ELR (cell line): ENCODE measurements at places on chromosomes 11 and 22.

- DNase-seq, result no peak
Measured at GRCh38 chr11:60890696-60891095, 15.7 kb downstream of the PRPF19 start.

- peak; percentile 92 for DNase-seq
Measured at GRCh38 chr22:22111267-22111751, 128.7 kb upstream of the TOP3B start.

DNA sequence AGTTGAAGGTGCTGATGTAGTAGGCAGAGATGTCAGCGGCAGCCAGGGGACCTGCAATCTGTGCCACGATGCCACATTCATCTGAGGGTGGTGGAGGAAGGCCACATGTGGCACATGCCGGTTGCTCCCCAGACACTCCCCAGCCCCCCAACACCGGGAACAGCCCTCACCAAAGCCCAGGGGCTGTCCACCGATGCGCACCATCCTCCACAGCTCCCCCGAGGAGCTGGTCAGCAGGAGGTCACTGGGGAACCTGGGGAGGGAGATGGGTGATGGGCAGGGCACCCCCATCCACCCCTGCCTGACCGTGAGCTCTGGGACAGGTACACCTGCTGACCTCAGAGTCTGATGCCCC lies 3.5 kb downstream of the CASTOR1 start:
- DNase-seq, result no peak

- DNase-seq, result no peak
Measured at GRCh38 chr11:80327956-80328614, 887.3 kb upstream of the TENM4 start.

DNA sequence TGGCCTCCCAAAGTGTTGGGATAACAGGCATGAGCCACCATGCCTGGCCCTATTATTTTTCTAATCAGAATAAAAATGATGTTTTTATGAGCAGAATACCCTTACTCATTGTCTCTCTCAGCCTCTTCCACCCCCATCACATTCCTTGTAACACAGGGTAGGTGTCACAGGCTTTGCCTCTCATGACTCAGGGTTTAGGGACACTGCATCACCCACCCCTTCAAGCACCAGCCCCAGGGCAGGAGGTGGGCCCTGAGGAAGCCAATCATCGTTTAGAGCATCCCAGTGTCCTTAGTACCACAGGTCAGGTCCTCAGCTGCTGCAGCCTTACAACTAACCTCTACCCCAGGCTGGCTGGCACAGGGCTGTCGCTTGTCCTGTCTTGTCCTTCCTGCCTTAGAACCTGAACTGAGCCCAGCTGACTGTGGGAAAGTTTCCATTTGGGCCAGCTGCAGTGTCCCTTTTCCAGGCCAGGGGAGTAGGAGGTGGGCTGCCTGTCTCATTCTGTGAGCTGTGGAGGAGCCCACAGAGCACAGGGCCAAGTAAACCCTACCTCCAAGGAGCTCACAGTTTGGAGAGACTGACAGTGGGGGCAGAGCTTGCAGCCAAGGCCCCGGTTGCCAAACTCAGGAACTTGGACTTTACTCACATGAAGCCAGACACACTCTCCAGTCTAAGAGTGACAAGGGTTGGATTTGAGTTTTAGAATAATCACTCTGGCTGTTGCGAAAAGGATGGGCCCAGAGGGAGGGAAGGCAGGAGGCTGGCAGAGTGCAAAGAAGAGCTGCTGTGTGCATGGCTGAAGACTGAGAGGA lies 19.5 kb upstream of the UVRAG start:
- peak; percentile 60 for DNase-seq

DNA sequence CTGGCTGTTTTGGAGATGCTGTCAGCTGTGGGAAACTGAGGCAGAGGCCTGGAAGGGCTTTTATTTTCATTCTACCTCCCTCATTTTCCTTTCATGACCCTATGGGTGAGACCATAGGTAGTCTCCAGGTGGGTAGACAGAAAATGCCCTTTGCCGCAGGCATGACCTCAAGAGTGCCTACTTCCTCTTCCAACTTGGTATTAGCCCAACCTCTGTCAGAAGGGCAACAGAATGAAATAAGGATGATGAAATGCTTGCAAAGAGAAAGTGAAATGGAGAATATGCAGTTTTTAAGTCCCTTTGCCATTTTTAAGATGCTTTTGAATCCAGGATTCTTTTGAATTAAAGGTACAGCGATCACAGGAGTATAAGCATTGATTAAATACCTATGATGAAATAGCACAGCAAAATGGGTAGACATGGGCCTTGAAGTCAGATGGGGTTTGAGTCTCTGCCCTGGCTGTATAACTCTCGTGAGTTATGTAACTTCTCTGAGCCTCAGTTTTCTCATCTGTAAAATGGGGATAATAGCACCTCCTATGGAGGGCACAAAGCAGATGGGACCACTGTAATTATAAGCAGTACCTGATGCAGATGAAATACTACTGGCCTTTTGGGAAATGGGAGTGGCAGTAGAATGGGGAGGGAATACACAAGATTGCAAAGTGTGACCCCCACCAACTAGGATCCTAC lies 3.7 kb downstream of the ASPHD2 start:
- no peak for DNase-seq

DNA sequence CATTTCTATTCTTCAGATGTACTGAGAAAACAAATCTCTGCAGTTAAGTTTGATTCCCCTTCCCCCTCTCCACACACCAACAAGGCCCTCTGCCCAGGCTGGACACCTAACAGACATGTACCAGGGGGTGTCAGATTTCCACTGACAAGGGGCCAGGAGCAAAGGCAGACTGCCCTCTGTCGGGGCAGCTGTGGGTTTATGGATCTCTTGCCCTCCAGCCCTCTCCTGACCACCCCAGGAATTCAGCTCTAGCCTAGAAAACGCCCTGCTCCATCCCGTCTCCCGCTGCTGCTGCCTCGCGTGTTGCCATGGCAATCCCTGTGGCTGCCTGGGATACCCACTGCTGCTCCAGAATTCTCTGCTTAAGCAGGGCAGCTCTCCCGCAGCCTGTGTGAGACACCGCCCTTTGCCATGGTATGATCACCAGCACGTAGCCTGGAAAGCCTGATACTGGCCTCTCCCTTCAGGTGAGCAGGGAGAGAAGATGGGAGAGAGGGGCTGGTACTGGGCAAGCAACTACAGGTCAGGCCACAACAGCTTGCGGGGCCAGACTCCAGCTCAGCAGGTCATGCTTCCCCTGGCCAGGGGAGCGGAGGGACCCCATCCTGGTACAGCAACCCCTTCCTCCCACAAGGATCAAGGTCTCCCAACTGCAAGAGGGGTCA lies 41.6 kb downstream of the BUD13 start:
- DNase-seq, result peak; percentile 10

DNA sequence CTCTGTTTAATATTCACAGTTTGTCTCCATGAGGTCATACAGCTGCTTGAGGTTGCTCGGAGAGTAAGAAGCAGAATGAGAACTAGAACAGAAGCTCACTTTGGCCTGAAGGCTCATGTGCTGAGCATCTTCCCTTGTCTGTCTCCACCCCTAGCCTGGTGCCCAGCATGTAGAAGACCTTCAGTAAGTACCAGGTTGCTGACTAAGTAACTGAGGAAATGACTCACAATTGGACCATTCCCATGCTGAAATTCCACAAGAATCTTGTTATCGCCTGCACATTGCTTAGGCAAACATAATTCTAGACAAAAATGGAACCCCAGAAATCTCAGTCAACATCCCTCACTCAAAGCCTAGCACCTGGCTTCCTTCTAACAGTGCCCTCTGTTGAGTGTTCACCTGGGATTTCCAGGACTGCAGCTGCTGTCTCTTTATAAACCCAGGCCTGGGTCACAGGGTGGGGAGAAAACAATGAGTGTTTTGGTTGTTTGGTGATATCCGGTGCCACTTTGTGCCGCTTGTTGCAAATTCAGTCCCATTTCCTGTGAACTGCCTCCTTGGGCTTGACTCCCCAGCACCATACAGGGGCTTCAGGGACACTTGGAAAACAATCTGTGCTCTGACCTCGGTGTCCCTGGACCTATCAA lies 406.8 kb downstream of the ETS1 start:
- peak; percentile 93 for DNase-seq

GRCh38 chr11:96708219-96708878 lies 318.5 kb downstream of the JRKL start:
- DNase-seq, result no peak

DNA sequence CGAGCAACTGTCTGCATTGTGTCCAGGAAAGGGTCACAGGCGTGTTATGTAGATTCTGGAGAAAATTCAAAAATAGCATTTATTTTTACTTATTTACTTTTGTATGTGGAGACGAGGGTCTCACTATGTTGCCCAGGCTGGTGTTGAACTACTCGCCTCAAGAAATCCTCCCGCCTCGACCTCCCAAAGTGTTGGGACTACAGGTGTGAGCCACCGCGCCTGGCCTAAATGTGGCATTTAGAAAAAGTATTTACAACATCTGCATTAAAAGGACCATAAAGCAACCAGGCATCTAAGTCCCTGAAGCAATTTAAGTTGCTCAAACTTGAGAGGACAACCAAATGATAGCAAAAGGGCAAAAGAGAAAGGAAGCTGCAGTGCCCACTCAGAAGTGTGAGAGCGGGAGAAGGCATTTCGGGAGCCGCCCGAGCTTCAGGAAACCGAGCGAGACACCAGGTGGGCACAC lies 595 bp downstream of the TRIM66 start:
- DNase-seq, result no peak

DNA sequence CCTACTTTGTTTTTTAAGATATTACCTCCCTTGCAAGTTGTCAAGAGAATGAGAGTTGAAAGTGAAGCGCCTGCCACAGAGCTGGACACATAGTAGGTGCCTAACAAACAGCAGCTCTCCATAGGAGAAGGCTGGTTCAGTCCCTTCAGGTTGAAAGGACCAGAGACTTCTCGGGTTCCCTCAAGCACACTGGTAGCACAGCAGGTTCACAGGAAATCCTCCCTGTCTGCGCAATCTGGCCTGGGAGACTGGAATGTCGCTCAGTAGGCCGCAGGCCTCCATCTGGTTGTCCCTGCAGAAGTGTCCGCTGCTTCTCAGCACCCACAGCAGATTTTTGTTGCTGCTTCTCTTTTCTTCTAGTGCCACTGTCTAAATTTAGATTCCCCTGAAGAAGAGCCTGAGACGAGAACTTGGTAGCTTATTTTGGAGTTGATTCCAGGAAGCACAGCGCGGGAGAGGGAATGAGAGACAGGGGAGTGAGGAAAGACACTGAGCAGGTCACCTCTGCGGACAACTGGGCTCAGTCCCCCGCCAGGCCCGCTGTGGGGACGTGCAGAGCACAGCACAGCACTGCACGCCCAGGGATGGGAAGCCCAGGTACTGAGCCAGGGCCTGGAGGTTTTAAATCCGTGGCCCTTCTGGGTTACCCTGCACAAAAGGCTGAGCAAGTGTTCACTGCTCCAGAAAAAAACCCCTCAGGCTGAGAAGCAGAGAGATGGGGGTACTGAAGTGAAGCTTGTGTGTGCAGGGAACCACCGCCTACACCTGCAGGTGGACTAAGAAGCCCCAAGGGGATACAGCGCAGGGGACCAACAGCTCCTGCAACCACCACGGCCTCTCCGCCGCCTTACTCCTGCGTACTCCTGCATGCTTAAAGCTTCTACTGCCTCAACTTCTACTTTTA lies 31.6 kb downstream of the RBX1 start:
- no peak for DNase-seq

- DNase-seq, result no peak
Measured at GRCh38 chr11:121643479-121644186, 190.9 kb upstream of the SORL1-AS1 start.

DNA sequence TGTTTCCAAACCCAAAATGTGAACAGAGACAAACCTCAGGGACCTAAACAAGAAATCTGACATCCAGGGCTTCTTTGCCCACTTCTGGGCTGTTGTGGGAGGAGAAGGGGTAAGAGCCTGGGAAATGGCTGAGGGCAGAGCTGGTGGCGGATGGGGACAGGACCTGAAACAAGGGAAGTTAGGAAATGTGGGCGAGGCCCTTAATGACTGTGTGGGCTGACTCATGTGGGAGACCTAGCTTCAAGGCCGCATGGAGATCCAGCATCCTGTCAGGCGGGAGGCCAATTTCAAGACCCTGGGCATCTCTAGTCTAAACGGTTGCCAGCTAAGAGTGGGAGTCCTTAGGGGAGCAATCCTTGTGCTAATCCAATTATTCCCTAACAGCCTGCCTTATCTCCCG lies 2.1 kb upstream of the OAF start:
- DNase-seq, result peak; percentile 94

DNA sequence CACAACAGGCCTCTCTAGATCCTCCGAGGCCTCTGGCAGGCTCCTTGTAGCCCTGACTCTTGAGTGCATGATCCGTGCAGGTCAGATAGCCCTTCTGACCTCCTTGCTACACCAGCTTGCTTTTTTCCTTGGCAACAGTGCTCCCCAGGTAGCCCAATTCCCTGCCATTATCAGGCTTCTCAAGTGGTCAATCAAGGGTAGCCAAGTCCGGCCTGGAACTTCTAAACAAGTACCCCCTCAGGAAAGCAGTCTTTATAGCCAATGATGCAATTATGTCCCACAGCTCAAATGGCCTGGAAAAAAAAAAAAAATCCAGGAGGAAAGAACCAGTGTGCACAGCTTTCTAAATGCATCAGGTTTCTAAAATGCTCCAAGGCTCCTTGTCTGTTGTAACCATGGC lies 59.8 kb downstream of the TENM4 start:
- no peak for DNase-seq

DNA sequence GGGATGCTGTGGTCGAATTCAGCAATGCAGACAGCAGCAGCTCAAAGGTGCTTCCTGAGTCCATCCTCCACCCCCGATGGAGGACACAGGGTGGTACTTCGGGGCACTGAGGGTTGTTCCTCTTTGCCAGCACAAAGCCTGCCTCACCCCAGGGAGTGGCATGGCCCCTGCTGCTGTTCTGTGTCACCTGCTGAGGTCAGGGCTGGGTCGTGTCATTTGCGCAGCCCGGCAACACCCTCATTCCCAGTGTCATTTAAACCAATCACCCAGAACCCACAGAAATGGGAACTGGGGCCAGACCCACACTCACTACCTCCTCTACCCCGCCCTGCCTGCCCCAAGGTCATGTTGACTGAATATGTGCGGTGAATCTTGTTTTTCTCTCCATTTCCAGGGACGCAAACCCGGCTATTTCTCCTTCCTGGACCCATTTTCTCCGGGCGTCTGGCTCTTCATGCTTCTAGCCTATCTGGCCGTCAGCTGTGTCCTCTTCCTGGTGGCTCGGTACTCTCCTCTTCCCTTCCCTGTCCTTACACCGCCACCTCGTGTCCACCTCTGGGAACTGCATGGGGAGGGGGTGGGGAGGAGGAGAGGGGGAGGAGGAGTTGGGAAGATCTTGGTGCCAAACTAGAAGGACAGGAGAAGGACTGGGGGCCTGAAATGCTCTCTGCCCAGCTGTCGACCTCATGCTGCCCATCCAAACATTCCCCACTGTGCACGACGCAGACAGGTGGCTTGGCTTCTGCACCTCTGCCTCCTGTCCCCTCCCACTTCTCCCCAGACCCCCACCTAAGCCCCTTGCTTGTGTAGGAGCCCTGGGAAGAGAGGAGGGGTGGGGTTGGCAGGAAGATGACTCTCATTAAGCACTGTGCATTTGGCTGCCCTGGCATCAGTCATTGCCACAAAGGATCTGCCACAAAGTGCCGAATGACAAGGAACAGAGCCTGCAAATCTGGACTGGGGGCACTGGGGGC lies 71.2 kb upstream of the TBCEL start:
- DNase-seq, result peak; percentile 71

GRCh38 chr22:27631641-27632040 lies 169.9 kb downstream of the MN1 start:
- DNase-seq, result no peak
